ENCODE measurements at places on chromosomes 7 and 10. TPM values are rescaled to one million over a fixed set of nuclear protein-coding genes. Genes with fewer than 3 reads are reported as not detected.

The FAM107B gene
- total RNA-seq = 112 TPM

The BMS1 gene
- 25.1 TPM for total RNA-seq

The MYL10 gene
- total RNA-seq = not detected

The NPSR1 gene
- total RNA-seq = not detected

The OR2A42 gene
- not detected for total RNA-seq

The VSTM4 gene
- total RNA-seq = under 0.01 TPM

The URGCP gene
- 20.5 TPM for total RNA-seq

All from epithelial cell of umbilical artery (primary cell).